Ovary (tissue), 10 donors: ENCODE measurements at places on chromosomes 4 and X. TPM values are rescaled to one million over a fixed set of nuclear protein-coding genes. Genes with fewer than 3 reads are reported as not detected.

Gene UGT2B15
- not detected for total RNA-seq

Gene RAB40A
- 2.3 TPM for total RNA-seq

Gene HCCS
- total RNA-seq: 7.0 TPM

Gene RADX
- 6.8 TPM for total RNA-seq

Gene SCRG1
- total RNA-seq: 0.13 TPM

Gene GPR173
- total RNA-seq: 2.9 TPM

Gene MAP7D2
- 0.20 TPM for total RNA-seq

Gene TMEM150C
- 31.4 TPM for total RNA-seq

Gene GAGE12H
- not detected for total RNA-seq

Gene NAP1L3
- 11.6 TPM for total RNA-seq

Gene SMIM10
- 6.6 TPM for total RNA-seq

Gene PCDH19
- 3.5 TPM for total RNA-seq

Gene LRRC66
- 0.30 TPM for total RNA-seq

Gene CFI
- 25.9 TPM for total RNA-seq

Gene ITGB1BP2
- total RNA-seq: 3.7 TPM

Gene AADAT
- 11.3 TPM for total RNA-seq

Gene ARAP2
- total RNA-seq: 77.3 TPM

Gene DCAF8L2
- not detected for total RNA-seq

Gene TMEM128
- 33.8 TPM for total RNA-seq

Gene PNCK
- 1.7 TPM for total RNA-seq

Gene GNL3L
- 14.2 TPM for total RNA-seq

Gene CT45A10
- total RNA-seq: not detected

Gene PABPC4L
- total RNA-seq: 0.38 TPM

Gene BMP3
- total RNA-seq: 2.3 TPM

Gene TLL1
- total RNA-seq: 0.83 TPM
